ENCODE measurements at places on chromosomes 2 and 18.

GRCh38 chr2:54836477-54836876, 113.0 kb downstream of the EML6 start:
- no peak for DNase-seq

DNA sequence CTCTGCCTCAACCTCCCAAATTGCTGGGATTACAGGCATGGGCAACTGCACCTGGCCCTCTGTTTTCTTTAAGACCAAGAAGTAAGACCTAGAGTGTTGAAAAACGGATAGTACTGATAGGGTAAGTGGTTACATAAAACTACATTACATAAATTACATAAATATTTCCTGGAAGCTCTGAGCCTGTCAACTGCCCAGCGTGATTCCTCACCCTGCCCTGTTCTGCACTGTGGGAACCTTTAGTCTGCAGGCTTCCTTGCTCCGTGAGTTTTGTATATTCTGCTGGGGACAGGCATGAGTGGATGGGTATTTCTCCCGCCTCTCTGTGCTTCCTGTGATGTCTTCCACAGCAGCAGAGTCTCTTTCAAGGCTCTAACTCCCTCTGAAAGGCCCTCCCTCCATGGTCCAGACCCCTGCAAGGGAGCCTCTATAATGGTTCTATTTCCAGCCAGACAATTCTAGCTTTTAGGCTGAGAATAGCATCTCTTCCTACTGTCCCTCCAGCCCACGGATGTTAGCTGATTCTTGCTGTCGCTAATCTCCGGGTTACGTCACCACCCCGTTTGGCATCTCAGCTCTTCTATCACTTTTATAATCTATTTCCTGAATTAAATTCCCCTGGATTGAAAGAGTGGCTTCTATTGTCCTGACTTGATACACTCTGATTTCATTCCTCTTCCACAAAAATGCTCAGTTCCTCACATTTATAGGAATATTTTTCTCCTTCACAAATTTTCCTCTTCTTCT, 49.5 kb upstream of the PLEKHM3 start:
- no peak for DNase-seq

- DNase-seq, result no peak
Observed at GRCh38 chr2:77296791-77297190, 225.4 kb downstream of the LRRTM4 start.

DNA sequence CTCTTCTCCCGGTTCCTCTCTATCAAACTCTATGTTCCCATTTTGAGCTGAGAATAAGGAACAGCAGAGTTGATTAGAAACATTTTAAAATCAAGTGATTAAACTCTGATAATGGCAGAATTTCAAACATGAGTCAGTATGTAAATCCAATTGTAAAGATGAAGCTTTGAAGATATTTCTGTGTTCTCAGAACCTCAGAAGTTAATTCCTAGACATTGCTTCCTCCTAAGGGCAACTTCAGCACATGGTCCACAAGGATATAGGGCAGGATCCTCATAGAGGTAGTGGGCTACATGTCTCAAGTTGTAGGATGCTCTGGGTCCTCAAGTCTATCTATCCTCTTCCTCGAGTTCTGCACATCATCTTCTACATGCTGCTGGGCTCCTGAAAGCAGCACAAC, 46.3 kb downstream of the QPCT start:
- no peak for DNase-seq

DNA sequence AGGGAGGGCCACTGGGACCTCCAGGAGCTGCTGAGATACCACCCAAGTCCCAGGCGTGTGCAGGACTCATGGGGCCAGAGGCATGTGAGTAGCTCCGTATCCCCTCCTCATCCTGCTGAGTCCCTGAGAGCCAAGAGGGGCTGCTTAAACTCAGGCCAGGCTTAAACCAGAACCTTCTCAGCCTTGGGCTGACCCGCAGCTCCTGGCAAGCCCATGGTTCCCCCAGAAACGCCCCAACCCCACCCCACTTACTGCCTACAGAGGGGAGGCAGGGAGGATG, 2.5 kb upstream of the NMUR1 start:
- no peak for DNase-seq

GRCh38 chr2:33086400-33087015, 139.8 kb downstream of the LTBP1 start:
- peak; percentile 87 for DNase-seq

- no peak for DNase-seq
Observed at GRCh38 chr2:105725388-105725787, 19.3 kb upstream of the NCK2 start.

- DNase-seq, result no peak
Observed at GRCh38 chr2:74952575-74952974, 5.9 kb upstream of the POLE4 start.

DNA sequence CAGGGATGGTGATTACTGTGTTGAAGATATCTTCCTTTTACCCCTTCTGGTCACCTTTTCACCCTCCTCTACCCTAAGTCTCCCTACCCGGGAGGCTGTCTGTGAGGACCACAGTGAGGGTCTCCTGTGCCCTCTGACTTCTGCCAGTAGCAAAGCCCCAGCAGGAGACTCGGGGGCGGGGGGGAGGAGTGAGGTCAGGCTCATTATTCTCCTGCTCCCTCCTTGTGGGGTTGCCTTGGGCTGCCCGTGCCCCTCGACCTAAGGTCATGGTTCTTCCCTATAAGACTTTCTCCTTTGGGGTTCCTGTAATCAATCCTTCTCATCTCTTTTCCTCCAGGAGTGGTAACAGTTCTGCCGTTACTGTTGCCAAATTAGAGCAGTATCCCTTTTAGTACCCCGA, 65.5 kb downstream of the GREB1L start:
- DNase-seq, result no peak

GRCh38 chr2:40554665-40555294, 102.9 kb upstream of the SLC8A1 start:
- DNase-seq, result peak; percentile 66

DNA sequence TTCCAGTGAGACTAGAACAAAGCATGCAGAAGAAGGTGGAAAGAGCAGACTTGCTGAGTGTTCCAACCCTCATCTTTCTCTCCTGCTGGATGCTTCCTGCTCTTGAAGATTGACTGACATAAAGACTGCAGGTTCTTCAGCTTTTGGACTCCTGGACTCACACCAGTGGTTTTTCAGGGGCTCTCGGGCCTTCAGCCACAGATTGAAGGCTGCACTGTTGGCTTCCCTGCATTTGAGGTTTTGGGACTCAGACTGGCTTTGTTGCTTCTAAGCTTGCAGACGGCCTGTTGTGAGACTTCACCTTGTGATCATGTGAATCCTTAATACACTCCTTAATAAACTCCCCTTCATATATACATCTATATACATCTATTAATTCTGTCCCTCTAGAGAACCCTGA, 20.4 kb downstream of the VRK2 start:
- no peak for DNase-seq

DNA sequence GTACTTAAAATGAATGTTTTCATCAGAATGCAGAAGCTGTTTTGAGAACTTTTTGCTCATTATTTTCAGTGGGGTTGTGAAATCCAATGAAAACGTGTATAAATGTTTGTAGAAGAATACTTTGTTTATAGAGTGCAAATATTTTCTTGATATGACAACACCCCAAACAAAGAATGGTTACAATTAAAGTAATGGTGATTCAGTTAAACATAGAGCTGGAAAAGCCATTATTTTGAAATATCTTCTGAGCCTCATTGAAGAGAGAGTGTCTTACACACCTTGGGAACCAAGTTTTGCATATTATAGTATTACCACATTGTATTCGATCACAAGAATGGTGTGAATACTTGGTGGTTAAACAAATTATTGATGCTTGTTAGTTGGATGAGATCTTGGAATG, 48.7 kb downstream of the SPTBN1 start:
- DNase-seq, result no peak

- DNase-seq, result no peak
Observed at GRCh38 chr18:57864615-57865121, 61.6 kb upstream of the ATP8B1 start.

- DNase-seq, result no peak
Observed at GRCh38 chr2:197217541-197217940, 93.0 kb downstream of the ANKRD44 start.

- no peak for DNase-seq
Observed at GRCh38 chr2:163919717-163920116, 183.9 kb upstream of the FIGN start.

DNA sequence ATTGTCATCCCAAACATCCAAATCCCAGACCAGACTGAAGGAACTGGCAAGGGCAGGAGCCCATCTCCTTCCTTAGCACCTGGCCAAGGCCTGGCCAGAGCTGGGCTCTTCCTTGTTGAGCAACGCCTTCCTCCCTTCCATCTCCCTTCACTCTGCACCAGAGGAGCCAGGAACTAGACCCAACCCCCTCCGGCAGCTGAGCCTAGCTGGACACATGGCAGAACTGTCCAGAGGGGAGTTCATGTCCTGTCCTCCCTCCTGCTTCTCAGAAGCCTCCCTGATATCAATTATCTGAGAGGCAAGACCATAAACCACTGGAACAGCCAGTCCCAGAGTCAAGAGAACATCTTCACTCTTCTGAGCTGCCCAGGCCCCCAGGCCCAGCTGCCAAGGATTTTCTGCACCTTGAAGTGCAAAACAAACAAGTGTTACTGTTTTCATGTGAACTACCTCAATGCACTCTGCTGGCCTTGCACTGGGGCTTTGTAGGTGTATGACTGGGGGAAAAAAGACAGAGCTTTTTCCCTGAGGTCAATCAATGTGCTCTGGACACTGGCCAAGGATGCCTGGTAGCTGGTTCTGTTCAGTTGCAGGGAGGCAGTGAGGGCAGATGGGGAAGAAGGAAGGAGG, 107.6 kb upstream of the MSH6 start:
- DNase-seq, result no peak

GRCh38 chr18:48781988-48782363, 168.8 kb downstream of the SMAD7 start:
- DNase-seq, result no peak
